ENCODE measurements at places on chromosomes 3 and 15.

DNA sequence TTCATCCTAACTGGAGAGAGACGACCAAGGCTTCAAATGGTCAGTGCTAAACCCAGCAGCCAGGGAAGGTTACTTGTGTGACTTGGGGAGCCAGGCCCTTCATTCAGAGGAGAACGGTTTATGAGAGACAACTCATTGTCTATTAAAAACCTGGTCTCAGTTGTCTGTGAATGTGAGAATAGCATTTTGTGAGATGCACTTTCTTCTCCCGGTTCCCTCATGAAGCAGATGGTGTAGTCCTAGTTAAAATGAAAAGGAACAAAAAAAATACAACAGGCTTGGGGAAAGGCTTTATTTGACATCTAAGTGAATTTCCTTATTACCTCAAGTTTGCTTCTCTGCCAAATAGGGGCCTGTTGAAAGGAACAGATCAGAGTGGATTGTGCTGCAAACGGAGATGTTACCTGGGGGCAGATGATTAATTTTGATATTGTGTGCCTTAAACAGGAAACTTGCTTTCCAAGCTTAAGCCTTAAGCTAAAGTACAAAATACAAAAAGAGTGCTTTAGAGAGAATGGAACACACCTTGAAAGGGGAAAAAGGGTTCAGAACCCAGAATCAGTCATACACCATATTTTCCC lies 202.7 kb upstream of the BHLHE40 start:
- DNase-seq = no peak

- DNase-seq = no peak
Observed at GRCh38 chr3:131735544-131735943, 232.8 kb upstream of the MRPL3 start.

GRCh38 chr3:45929042-45929679 lies 14.1 kb upstream of the CXCR6 start:
- DNase-seq = peak; percentile 76

DNA sequence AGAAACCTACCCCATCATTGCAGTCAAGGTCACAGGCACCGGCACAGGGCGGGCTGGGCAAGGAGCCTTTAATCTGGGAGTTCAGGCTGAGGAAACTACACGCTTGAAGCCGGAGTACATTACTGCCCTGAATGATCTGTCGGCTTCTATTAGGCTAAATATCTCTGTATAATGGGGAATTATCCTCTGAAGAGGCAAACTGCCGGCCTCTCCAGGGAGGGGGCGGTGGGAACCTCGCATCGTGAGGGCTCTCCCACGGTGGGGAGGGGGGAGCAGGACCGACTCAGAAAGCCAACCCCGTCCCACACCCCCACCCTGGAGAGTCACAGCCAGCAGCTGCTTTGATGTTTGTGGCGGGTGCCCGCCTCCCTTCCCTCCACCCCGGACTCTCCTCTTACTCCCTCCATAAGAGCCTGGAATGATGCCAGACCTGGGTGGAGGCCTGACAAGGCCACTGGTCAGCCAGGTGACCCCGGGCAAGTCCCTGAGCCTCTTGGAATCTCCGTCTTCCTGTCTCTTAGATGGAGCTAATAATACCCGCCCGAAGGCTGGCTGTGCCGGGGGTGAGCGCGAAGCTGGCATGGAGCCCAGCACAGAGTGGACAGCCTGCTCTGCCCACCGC lies 63.4 kb upstream of the LINGO1 start:
- no peak for DNase-seq

- no peak for DNase-seq
Observed at GRCh38 chr15:57321973-57322601, 54.2 kb upstream of the CGNL1 start.

DNA sequence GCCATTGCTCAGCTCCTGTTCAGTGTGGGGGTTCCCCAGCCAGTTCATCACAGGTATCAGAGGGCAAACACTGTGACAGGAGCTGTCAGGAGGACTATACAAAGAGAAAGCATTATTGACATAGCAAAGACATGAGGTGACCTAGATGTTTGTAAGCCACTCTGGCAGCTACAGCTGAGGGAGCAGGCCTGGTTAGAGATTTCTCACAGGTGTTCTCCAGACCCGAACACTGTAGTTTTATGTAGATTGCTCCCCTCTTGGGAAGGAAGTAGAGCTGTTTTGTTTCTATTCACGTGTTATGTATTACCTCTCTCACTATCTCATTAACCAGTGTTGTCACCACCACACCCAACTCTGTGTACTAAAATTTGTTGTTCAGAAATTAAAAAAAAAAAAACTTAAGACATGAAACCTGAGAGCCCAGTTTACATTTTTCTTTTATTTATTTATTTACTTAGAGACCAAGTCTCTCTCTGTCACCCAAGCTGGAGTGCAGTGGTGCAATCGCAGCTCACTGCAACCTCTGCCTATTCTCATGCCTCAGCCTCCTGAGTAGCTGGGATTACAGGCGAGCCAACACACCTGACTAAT lies 123.7 kb downstream of the RBPMS2 start:
- DNase-seq = peak; percentile 72

DNA sequence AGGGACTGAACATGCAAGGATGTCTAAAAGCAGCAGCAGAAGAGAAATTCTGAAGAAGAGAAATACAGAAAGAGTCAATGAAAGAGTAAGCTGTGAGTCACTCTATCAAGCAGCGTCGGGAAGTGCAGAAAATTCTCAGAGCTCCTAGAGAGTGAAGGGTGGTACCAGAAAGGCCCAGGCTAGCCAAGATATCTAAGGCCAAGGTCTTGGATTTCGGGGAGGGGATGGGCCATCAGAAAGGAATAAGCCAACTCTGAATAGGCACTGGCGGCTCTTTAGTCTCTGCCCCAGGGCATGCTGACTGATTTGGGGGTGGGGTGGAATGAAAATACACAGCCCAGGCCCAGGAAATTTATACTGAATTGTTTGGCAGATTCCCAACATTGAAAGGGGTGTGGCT lies 70.8 kb downstream of the GPR156 start:
- DNase-seq = no peak

DNA sequence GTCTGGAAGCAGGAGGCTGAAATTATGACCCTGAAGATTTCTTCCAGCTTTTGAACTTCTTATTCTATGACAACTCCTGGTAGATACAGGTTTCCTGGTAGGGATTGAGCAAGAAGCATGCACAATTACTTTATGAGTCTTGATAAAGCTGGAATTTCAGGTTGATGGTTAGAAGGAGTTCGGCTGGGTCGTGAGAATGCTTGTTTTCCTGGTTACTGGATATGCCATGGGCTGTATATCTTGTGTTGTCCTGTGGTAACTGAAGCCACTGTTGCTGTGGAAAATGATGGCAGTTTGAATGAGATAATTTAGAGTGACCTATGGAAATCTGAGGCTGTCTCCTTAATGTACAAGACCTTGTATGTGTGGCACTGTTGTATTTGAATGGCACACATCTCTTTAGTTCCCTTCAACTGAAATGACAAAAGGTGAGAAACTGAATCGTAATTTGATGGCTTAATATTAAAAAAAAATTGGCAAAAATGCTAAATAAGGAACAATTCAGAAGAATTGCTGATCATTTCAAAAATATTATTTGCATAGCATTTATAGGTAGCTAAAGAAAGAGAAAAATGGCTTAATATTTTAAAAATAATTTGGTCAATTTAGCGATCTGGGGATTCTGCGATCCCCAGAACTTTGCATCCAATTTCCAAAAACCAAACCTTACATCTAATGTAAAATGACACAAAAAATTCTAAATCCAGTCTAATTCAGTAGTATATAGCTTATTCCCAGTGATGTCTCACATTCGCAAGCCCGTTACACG lies 1.1 kb upstream of the UBE2E1 start:
- DNase-seq = no peak
